ENCODE measurements at places on chromosomes 3 and 15.
A peak's percentile ranks its signal among the peaks of the same experiment; 100 is the strongest.

- peak; percentile 8 for DNase-seq
Observed at GRCh38 chr3:54146506-54147239, 24.3 kb downstream of the CACNA2D3 start.

DNA sequence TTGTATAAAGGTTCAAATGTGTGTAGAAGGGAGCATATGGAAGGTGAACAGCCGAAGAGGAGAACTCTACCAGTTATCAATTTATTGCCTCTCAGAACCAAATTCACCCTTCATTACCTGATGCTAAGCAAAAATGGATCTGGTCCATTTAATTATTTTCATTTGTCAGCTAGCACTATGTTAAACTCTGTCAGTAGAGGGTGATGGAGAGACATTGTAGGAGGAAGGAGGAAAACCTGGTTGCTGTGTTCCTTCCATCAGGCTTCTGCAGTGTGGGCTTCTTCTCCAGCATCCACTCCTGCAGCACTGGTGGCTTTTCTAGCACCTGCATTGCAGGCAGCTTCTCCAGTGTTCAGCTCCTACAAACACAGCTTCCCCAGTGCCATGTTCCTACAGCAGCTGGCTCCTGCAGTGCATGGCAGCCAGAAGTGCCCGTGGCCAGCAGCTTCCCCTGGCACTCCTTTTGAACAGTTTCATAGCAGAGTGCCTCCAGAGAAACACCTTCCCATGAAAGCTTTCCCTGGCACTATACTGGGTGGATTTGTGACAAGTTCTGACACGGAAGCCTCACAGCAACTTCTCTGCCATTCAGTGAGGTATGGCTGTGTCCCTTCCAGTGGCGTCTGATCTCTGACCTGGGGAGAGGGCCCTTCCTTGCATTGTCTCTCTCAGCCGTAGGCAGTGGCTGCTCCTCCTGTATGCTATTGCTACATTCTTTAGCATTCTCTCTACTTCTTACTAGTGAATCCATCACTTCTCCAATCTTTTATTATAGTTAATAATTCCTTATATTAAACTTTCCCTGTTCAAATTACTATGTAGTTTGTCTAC, 14.6 kb upstream of the IL17RD start:
- DNase-seq, result no peak

DNA sequence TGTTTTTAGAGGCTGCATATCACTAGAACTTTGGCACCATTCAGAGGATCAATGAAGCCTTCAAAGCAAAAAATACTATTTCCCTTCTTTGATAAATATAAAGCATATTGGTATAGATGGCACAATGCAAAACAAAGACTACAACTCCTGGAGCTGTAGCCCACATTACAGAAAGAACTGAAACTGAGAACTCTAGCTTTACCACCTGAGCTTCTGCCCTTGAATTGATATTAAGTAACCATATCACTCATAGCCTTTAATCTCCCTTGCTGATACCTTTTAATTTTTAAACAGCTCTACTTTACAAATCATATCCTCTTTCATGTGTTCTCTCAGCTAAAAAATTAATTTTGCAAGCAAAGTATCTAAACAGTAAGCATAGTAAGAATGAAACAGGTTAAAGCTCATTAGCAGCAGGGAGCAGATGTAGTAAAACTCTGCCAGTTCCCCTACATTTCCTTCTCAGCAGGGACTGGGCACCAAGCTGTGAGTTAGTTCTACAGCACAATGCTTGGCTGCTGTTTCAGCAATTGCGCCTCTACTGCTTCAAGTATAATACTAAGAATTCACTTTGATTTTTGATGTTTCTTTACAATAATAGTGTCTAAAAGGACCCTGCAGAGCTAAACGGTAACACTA, 97.9 kb upstream of the NANOGP8 start:
- no peak for DNase-seq

DNA sequence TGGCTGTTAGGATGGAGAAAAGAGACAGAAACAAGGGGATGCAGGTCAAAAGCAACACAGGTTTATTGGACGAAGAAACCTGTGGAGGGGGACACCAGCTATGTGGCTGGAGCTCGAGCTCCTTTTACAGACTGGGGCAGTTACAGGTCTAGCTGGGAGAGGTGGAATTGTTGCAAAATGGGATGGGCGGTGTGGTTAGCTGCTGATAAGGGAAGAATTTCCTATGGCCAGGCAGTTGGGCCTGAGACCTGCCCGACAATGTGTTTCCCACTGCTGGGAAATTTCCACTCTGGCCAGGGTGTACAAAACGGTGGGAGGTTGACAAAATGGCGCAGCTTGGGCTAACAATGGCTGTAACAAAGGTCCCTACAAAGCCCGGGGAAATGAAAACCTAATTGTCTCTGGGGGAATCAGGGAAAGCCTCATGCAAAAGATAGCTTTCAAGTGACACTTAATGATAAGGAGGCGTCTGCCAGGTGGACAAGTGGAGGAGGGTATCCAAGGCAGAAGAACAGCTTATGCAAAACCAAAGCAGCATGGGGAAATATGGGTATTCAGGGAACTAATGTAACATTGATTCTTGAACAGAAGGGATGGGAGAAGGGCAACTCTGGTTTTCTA, 137.4 kb upstream of the SGO1 start:
- DNase-seq, result no peak

- DNase-seq, result peak; percentile 84
Observed at GRCh38 chr3:128993461-128994172, at the start of gene CFAP92. Gene CFAP92 (minus strand): TSS chr3:128994076. CDS start chr3:128993304, 772 bp downstream.

- DNase-seq, result no peak
Observed at GRCh38 chr3:128559486-128560225, 66.7 kb upstream of the GATA2 start.
